ENCODE measurements at places on chromosomes 16 and 17.

DNA sequence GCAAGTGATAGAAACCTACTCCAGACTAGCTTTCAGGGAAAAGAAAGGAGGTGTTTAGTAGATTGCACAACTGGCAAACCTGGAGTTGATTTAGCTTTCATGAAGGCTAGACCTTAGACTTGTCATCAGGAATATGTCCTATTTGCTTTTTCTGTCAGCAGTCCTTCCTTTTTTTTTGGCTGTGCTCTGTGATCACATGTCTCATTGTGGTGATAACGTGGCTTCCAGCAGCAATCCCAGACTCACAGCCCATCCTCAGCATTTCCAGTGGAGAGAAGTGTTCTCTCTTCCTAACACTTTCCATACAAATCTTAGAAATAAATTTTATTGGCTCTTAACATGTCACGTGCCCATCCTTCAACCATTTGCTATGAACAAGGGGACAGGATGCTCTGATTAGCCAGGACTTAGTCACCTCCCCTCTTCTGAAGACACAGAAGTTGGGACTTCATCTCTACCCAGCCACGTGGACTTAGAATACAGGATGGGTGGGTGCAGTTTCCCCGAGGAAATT lies 74.7 kb downstream of the CDH13 start:
- DNase-seq = no peak

DNA sequence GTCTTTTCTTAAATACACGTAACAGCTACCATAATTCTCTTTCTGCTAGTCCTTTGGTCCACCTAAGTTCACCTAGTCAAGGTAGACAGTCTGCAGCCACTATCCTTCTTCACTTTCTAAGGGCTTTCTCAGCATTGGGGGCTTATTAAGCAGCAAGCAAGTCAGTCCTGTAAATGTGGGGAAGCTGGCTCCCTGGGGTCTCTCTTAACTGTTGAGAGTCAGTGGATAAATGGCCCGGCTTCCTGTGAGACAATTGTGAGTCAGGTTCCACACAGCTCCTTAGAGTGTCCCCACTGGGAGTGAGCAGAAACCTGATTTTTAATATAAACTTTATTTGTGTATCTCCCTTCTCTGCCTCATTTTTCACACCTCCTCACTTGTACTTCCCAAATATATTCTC lies 132.1 kb downstream of the CDH13 start:
- no peak for DNase-seq

- no peak for DNase-seq
Observed at GRCh38 chr17:21283482-21284318, 811 bp upstream of the MAP2K3 start.

GRCh38 chr17:81152288-81152828 lies 12.9 kb upstream of the PVALEF start:
- no peak for DNase-seq

DNA sequence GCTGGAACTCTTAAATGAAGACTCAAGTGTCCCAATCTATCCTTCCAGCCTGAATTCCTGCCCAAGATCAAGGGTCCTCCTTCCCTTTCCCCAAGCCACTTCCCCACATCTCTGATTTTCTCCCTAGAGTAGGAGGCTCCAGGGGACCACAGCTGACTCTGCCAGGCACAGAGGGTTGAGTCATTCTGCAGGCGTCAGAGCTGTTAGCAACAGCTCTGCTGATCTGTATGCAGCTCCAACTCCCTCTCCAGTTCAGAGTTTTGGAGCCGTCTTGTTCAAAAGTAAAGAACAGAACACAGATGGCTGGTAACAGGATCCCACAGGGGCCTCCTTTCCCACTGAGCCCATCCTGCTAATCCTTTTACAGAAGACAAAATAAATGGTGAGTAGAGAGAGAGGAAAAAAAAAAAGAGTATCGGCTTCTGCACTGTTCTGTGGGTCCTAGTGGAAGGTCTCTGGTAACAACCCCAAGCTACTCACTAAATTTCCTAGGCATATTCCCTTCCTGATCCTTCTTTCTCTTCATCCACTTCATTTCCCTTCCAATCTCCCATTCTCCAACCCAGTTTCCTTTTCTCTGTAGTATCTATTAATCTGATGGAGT lies 13.4 kb upstream of the TAOK1 start:
- DNase-seq = no peak

- DNase-seq = no peak
Observed at GRCh38 chr16:11004351-11004750, 60.0 kb downstream of the CLEC16A start.
